Muscle of leg (tissue), 16 donors: ENCODE measurements at places on chromosomes 16 and 17.

- DNase-seq, result no peak
Measured at GRCh38 chr17:70132505-70132904, 36.8 kb upstream of the KCNJ2 start.

GRCh38 chr17:55705847-55706246 lies 16.8 kb downstream of the TMEM100 start:
- DNase-seq, result no peak

DNA sequence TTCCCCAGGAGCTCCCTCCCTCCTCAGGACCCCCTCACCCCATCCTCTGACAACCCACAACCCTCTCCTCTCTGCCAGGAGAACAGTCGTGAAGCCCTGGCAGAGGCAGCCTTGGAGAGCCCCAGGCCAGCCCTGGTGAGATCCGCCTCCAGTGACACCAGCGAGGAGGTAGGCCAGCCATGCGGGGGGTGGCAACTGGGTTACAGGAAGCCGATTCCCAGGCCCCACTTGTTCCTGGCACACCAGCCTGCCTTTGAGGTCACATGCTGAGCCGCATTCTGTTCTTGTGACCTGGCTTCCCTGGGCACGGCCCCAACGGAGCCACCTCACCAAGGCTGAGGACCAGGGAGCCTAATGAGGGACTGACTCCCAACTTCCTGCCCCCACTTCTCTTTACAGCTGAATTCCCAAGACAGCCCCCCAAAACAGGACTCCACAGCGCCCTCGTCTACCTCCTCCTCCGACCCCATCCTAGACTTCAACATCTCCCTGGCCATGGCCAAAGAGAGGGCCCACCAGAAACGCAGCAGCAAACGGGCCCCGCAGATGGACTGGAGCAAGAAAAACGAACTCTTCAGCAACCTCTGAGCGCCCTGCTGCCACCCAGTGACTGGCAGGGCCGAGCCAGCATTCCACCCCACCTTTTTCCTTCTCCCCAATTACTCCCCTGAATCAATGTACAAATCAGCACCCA lies 7.9 kb downstream of the NAT9 start:
- DNase-seq, result no peak

DNA sequence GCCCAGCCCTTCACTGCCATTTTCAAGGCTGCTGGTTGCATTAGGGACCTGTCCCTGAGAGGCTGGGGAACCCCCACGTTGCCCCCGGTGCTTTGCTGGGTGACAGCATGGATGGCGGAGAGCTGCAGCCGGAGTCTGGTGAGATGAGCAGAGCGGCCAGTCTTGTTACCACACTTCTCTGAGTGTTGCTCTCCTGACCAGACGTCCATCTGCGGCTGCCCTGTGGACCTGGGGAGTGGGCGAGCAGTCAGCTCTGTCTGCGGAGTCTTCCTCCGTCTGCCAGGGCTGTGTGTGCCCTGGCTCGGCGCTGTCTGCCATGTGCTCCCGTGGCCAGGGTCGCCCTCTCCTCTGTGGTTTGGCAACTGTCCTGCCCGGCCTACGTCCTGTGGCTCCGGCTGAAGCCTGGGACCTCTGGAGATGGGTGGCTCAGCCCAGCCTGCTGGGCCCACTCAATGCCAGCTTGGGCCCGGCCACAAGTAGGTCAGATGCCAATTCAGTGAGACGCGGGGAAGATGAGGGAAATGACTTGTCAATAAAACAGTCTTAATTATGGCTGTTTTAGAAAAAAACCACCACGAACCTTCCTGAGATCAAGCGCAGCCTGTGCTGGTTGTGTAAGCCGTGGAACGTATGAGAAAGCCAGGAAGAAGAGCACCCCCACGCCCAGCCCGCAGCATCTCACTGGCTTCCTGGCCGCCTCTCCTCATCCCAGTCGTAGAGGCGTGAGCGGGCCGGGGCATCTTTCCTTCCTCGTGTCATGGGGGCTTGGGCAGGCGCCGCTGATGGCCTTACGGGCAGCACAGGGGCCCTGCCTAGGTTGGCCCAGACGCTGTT lies 7.9 kb downstream of the KCTD5 start:
- DNase-seq, result no peak

DNA sequence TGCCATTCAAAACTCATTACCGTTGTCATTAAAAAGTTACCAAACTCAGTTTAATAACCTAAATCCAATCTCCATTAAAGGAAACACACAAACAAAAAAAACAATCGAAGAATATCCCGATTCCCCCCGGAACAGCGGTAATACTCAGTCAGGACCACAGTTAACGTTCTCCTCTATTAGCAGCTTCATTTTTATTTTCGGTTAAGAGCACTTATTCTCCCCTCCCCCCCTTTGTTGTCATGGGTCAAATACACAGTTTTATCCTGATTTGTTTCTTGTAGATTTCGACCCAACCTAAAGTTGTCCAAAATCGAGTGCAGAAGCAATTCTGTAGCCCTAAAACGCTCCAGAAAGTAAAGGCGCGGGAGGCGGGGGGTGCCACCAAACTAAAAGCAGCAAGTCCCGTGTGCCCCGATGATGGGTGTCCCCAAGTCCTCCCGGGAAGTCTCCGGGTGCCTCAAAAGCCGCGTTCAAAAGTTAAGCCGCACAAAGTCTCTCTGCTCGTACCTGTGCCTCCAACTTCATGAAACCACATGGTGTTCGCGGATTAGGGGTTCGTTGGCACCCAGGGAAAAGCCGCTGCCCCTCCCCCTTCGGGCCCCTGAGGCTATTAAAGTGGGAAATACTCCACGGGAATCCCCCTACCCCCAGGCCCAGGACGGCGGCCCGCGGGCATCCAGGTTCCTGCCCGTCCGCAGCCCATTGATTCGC lies 996 bp downstream of the SUMO2 start:
- peak; percentile 33 for DNase-seq

DNA sequence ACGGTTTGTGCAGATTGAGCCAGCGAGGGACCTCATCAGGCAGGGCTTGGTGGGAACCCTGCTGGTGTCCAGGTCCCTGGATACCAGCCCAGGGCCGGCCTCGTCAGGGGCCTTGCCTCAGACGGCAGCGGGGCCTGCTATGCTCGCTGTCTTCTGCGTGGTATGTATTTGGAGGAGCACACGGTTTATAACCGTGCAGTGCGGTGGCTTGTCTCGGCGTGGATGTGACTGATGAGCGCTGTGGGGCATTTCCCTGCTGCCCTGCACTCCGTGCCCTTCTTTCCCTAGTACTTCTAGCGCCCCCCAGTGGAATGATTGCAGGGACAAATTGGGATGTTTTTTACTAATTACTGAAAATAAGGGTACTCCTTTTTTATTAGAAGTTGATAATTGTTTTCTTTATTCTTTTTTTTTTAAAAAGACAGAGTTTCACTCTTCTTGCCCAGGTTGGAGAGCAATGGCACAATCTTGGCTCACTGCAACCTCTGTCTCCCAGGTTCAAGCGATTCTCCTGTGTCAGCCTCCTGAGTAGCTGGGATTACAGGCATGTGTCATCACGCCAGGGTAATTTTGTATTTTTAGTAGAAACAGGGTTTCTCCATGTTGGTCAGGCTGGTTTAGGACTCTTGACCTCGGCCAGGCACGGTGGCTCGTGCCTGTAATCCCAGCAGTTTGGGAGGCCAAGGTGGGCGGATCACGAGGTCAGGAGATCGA lies 15.3 kb downstream of the TBCD start:
- DNase-seq, result no peak
